ENCODE measurements at places on chromosomes 3 and 15.

GRCh38 chr3:37722477-37722876 lies 139.2 kb upstream of the CTDSPL start:
- DNase-seq = no peak

- no peak for DNase-seq
These were observed 37.2 kb upstream of the TMEM115 start for GRCh38 chr3:50396502-50396901.

- DNase-seq = peak; percentile 62
These were observed 152.9 kb upstream of the RBMS3 start for GRCh38 chr3:29128001-29128400.

- no peak for DNase-seq
These were observed 135.3 kb downstream of the RPL22L1 start for GRCh38 chr3:170734735-170735065.

DNA sequence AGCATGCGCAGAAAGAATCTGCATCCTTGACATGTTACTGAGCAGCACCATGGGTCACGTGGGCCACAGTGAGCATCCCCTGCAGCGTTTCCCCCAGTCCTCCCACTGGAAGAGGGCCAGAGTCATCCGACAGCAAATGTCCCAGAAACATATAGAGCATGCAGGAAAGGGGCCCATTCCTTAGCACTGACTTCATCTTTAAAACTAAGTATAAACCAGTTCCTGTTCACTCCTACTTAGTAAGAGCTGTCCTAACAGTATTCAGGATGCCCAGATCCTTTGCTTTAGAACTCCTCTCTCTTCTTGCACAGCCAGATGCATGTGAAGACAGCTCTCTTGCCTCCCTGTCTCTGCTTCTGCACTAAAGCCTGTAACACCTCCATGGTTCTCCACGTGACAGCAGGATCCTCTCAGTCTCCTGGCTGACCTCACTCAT lies 79.3 kb upstream of the OXTR start:
- no peak for DNase-seq

GRCh38 chr3:46878781-46879436 lies 1.4 kb downstream of the PTH1R start:
- DNase-seq = no peak
